ENCODE measurements at places on chromosomes 16 and 17. TPM values are rescaled to one million over a fixed set of nuclear protein-coding genes. Genes with fewer than 3 reads are reported as not detected.

- no peak for DNase-seq
- H3K36me3 ChIP-seq = no peaks in the 10 kb centered on the region
- no peaks in the 10 kb centered on the region for H3K4me1 ChIP-seq
- H3K27me3 ChIP-seq = no peaks in the 10 kb centered on the region
- H3K4me3 ChIP-seq = no peak overlapping the region
Observed at GRCh38 chr17:51718983-51719382, 439.5 kb downstream of the CA10 start.

DNA sequence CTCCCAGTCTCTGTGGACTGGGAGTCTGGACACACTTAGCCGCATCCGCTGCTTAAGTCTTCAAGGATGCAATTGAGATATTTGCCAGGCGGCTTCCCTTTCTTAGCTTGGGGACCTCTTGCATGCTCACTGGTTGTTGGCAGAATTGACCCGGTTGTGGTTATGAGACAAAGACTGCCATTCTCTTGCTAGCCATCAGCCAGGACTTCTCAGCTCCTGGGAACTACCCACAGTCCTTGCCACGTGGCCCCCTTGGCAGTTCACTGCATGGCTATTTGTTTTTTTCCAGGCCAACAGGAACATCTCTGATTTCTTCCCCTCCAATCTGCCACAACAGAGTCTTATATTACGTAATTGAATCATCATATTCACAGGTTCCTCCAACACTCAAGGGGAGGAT, 25.5 kb downstream of the CACNG4 start:
- no peaks in the 10 kb centered on the region for H3K27me3 ChIP-seq
- H3K27ac ChIP-seq = no peak overlapping the region
- no peak for DNase-seq
- no peaks in the 10 kb centered on the region for H3K4me1 ChIP-seq
- no peaks in the 10 kb centered on the region for H3K36me3 ChIP-seq

DNA sequence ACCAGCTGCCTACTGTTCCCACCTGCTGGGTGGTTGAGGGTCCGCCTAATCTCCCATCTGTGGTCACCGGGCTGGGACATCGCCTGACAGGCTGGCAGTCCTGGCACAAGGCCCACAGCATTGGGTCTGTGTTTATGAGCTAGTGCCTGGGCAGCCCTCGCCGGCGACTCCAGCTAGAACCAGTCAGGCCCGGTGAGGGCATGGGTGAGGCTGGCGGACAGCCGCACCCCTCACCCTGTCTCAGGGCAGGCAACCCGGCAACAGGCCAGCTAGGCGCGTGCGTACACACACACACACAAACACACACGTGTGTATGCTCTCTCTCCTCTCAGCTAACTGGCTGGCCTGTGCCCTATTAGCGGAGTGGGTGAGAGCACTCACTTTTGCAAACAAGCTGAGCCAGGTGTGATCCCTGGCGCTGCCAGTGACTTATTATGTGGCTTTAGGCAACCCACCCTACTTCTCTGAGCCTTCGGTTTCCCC, 10.4 kb downstream of the HSD11B2 start:
- H3K27ac ChIP-seq = peak overlapping the region; percentile 78
- no peak overlapping the region for H3K4me3 ChIP-seq
- no peak for DNase-seq

DNA sequence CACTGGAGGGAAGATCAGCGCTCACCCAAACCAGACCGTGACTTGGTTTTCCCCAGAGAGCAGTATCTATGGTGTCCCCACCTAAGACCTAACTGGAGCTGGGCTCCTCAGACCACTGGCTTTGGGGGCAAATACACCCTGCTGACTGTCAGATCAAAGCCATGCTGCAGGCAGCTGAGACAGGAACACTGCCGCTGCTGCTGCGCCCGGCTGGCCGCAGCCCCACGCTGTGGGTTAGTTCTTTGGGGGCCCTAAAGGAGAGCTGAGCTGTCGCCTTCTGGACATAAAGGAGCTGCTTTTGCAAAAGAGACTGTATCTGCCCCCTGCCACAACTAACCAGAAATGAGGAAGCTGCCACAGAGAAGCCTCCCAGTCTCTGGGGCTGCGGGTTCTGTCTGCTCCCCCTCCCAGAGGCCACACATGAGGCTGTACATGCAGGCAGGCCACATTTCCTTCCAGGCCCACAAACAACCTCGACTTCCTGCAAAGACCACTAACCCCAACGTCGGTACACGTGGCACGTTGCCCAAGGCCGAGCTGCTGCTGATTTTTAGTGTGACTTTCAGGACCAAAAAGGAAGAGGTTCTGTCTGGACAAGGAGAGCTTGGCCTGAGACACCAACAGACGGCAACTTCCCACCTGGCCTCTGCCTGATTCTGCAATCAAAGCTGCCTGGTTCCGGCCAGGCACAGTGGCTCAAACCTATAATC, 18.2 kb upstream of the ABR start:
- H3K4me3 ChIP-seq = no peak overlapping the region
- no peaks in the 10 kb centered on the region for H3K27me3 ChIP-seq
- H3K4me1 ChIP-seq = no peaks in the 10 kb centered on the region
- peak; percentile 92 for DNase-seq
- H3K27ac ChIP-seq = peak overlapping the region; percentile 59

DNA sequence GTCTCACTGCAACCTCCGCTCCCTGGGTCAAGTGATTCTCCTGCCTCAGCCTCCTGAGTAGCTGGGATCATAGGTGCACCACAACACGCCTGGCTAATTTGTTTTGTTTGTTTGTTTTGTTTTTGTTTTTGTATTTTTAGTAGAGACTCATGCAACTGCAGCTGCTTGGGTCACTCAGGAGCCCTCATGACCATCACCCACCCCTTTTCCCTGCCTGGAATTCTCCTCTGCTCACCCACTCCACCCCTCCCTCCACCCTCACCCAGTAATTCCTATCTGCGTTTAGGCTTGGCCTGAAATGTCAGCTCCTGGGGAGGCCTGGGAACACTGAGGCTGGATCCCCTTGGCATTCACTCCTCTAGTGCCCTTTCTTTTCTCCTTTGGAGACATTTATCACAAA, 25.5 kb downstream of the TMEM92 start:
- no peak overlapping the region for H3K4me3 ChIP-seq
- H3K4me1 ChIP-seq = peaks cover 9% of the 10 kb centered on the region
- no peaks in the 10 kb centered on the region for H3K27me3 ChIP-seq
- H3K36me3 ChIP-seq = no peaks in the 10 kb centered on the region
- no peak overlapping the region for H3K27ac ChIP-seq
- no peak for DNase-seq

DNA sequence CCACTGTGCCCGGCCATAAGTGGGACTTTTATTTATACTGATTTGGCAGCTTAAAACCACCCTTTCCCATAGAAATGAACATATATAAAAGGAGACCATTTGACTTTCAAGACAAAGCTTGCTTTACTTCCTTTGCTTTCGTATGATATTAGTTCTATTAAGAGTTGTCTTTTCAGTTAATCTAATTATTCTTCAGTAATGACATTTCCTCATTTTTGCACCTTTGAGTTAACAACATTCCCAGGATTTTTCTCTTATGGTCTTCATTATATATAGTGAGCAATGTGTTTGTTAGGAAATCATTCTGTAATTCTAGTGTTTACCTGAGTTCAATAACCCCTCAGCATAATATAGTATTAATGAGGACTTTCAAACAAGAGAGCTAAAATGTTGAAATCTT, 173.8 kb downstream of the MAP2K6 start:
- peaks cover 7% of the 10 kb centered on the region for H3K4me1 ChIP-seq
- H3K27ac ChIP-seq = no peak overlapping the region

CLEC18A gene
- 0.60 TPM for polyA plus RNA-seq

NMRAL1 gene
- 29.4 TPM for polyA plus RNA-seq
